Caudate nucleus (tissue), 63 donors: ENCODE measurements at places on chromosomes 3 and 15.

- no peak for DNase-seq
These were observed 76.2 kb downstream of the PLXNA1 start for GRCh38 chr3:127059072-127059471.

DNA sequence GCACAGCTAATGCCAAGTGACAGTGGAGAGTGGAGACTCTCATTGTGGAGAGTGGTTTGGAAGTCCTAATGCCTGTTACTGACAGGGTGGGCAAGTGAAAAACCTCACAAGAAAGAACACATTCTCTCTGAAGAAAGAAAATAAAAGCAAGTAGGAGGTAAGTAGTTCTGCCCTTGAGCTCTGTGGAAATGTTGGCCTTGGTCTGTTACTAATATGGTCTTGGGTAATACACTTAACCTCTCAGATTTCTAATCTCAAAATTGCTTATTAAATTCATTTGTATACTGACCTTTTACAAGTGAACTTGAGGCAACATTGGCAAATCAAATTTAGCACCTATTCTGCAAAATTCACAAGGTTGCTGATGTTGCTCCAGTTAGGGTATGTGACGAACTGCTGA, 291.6 kb upstream of the CBLB start:
- DNase-seq: no peak

- no peak for DNase-seq
These were observed 28.8 kb upstream of the SKOR1 start for GRCh38 chr15:67796196-67797127.

DNA sequence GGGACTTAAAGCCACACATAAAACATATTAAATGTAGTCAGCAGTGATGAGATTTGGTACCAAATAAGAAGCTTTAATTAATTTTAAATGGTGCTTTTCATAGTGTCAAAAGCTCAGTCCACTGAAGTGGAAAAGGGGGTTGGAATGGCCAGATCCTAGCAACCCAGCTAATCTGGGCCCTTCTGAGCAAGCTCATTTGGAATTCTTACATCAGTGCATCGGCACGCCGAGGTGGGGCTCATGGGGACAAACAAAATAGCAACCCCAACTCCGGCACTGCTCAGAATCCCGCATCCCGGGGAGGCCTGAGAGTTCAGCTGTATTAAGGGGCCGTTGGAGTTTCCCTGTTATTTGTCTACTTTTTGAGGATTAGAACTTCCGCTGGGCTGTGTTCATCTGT, 526.4 kb downstream of the SOX2 start:
- peak; percentile 64 for DNase-seq

DNA sequence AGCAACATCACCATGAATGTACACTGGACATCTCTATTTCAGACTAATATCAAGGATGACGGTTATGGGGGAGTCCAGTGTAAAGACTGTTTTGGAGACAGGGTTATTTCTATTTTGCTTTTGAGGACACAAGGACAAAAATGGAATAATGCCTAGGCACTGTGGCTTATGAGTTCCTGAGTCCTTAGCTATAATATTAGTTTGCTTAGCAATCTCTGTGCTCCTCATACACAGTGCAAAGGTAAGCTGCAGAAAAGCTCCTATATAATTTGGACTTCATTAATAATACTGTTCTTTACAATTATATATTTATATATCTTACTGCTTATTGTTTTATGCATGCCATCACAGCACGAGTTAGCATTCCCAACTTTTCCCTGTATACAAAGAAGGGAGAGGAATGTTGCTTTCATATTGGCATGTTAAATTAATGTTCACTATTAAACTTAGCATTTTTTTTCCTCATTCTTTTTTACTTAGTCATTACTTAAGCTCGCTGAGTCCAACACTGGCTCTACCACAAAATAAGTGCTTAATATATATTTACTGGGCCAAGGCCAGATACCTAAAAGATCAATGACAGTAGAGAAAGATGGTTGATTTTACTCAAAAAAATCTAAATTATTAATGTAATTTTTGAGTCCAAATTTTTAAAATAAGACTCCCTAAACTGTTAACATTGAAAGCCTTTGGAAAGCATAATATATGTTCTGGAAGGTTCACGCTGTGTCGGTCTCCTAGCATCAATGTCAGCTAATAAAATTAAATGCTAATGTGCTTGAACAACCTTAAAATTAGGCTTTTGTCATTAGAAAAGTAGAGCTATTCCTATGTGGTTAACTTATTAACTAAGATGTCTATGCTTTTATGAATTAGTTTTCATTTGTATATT, 13.8 kb downstream of the THBS1 start:
- DNase-seq: no peak

DNA sequence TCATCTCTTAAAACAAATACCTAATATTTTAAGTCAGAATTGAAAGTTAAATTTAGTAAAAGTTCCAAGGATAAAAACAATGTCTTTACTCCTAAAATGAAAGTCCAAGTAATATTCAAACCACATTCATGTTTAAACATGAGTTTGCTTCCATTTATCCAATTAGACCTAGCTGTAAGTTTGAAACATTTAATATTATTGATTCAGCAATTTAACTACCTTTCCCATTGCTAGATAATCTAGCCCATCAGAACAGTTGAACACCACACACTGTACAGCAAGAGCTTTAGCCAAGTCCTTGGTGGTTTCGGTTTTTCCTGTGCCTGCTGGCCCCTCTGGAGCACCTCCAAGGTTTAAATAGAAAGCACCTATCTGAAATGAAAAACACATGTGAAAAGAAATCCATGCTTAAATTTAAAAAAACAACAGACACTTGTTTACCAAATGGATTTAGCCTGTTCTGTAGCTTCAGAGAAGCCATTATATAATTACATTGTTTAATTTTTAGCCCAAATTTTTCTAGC, 97.8 kb downstream of the DNAH12 start:
- DNase-seq: no peak

DNA sequence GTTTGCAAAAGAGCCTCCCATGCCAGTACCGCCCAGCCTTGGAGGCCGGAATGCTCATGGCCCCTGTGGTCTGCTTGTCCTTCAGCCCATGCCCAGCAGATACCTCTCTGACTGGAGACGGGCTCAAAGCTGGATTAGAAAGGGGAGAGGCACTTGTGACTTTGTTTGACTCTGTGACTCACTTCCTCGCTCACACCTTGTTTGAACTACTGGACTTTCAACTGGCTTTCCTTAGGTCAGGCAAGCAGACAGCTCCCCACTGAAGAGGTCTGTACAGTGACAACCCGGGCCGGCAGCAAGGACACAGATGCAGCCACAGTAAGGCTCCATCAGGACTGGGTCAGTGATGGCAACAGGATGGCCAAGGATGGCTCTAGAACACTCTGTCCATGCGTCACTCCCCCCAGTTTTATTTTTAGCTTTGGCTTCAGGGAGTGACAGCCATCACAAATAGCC, 98.6 kb upstream of the ABHD17C start:
- DNase-seq: no peak

- peak; percentile 79 for DNase-seq
These were observed at the start of gene ZNF502 for GRCh38 chr3:44712455-44713075. Gene ZNF502, plus strand, starts transcription at chr3:44712660. Its CDS starts 7,602 bp downstream, at chr3:44720262.

DNA sequence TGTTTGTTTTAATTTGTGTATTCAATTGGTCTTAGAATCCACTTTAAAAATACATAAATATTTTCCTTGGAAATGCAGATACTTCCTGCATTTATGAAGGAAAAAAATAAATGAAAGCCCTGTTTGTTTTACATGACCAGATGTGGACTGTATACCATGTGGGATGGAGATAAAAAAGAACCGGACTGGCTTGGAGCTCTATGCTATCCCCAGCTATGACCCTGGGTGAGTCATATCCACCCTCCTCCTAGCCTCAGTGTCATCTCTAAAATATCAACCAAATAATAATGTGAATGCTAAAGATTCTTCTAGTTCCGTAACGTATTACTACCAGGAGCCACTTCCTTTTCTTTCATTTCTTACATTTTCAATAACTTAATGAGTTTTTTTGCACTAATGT, 44.5 kb upstream of the PDZRN3 start:
- DNase-seq: no peak

DNA sequence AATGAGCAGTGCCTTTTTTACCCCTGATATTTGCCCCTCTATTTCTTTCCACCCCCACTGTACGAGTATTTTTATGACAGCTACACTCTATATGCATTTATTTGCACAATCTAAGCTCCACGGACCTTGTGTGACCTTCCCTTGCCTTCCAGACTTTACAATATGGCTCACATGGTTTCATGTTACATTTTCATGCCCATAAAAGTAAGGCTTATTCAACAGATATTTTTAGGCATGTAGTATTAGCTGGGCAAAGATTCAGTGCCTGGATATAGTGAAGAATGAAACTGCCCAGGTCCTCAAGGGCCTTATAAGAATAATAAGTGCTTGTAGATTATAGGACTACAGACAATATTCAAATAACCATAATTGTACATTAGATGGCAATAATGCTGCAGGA, 481.9 kb upstream of the CNTN4 start:
- DNase-seq: no peak

DNA sequence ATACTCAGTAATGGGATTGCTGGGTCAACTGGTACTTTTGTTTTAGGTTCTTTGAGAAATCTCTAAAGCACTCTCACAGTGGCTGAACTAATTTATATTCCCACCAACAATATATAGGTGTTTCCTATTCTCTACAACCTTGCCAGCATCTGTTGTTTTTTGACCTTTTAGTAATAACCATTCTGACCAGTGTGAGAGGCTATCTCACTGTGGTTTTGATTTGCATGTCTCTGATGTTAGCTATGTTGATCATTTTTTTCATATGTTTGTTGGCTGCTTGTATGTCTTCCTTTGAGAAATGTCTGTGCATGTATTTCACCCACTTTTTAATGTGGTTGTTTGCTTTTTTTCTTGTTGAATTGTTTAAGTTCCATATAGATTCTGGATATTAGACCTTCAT, 98.2 kb upstream of the DCBLD2 start:
- DNase-seq: no peak

DNA sequence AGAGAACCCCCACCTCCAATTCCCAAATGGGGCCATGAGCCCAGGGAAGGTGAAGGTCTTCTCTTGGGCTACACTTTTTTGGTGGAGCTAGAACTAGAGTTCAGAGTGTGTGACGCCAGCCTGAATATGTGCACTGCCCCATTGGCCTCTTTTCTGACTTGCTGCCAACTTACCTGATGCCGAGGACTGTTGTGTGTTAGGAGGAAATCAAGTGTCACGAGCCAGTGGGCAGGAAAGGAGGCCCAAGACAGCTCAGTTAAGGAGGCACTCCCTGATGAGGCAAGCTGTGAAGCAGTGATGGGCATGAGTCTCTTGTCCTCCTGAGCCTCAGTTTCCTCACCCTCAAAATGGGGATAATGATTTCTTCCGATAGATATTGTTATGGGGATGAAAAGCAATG, 107.8 kb downstream of the ANP32A start:
- no peak for DNase-seq

DNA sequence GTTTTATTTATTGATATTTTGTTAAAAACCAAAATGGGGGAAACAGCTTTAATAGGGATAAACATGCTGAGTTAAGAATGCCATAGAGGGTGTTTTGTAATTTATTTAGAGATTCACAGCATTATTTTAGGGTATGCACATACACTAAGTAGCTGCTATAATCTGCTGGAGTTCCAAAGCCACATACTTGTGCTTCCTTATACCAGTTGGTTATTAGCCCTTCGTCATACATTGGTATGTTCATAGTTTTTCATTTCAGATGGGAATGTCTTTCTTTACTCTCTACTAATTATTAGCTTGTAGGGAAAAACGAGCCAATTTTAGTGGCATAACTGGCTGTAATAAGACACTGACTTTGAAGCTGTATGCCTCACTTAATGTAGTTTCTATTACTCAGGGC, 74.9 kb downstream of the PFN2 start:
- DNase-seq: no peak

DNA sequence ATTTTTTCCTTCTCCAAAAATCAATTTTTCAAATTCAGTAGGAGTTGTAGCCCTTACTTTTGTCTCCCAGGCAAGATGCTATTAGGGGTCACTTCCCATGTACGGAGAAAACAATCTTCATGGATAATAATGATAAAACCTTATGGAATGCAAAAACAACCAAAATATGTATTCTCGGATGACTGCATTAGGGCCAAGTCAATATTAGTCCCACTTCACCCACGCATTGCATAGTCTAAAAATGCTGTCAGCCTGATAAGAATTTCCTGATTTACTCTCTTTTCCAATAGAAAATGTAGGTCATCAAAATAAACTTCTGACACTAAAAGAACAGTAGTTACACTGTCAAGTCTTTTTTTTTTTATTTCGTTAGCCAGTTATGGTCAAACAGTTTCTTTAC, 2.7 kb downstream of the VGLL3 start:
- DNase-seq: no peak

GRCh38 chr15:39497016-39497758, 83.7 kb upstream of the THBS1 start:
- DNase-seq: no peak

- no peak for DNase-seq
These were observed 688.7 kb downstream of the MECOM start for GRCh38 chr3:168974617-168975403.

DNA sequence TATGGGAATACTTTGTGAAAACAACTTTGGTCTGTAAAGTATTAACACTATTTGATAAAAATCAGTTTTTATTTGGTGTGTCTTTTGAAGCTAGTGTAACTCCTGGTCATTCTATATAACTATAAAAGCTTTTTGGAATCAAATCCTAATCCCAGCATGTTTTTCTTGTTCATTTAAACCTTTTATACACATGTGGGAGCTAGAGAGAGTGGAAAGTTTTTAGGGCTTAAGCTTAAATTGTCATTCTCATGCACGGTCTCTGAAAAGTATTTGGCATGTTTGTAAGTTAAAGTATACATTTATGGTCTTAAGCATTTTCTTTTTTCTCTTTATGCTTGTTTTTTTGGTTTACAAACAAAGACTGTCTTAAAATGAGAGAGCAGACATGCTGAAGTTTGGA, 83.4 kb upstream of the RARB start:
- DNase-seq: no peak

- no peak for DNase-seq
These were observed 10.7 kb upstream of the ABTB1 start for GRCh38 chr3:127662001-127662469.

- DNase-seq: no peak
These were observed 140.6 kb upstream of the BHLHE40 start for GRCh38 chr3:4838621-4839022.

DNA sequence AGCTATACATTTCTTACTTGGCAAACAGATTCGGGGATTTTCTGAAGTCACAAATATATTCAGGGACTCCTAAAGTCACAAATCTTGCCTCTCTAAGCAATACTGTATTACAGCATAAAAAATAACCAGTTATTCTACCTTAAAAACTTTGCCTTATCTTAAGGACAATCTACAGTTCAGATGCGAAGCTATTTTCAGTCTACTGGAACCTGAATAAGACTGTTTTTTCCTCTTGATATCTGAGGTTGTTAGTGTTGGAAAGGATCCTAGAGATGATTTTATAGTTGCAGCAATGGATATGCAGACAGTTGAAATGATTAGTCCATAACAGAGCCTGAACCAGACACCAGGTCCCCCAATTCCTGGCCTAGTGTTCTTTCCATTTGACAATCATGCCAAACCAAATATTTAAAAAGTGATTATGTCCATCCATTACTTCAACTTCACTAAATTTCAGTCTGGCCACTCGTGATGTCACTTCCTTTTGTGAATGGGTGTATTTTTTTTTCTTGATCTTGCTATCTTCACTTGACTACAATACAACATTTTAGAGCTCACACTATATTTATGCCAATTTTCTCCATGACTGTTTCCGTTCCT, 1.8 kb downstream of the HDGFL3 start:
- no peak for DNase-seq
